Right lobe of liver (tissue), 6 donors: ENCODE measurements at places on chromosomes 12 and 14. TPM values are rescaled to one million over a fixed set of nuclear protein-coding genes. Genes with fewer than 3 reads are reported as not detected.

The RASSF9 gene
- total RNA-seq, result 0.62 TPM

The BATF gene
- total RNA-seq, result 1.1 TPM

The ART4 gene
- 24.3 TPM for total RNA-seq

The SLCO1A2 gene
- total RNA-seq, result 0.06 TPM

The ITGB7 gene
- 3.7 TPM for total RNA-seq

The JPH4 gene
- total RNA-seq, result not detected

The SIRT4 gene
- 2.8 TPM for total RNA-seq

The GALNT8 gene
- not detected for total RNA-seq

The IFI27 gene
- total RNA-seq, result 10.0 TPM

The RPGRIP1 gene
- total RNA-seq, result 1.8 TPM

The KRT6C gene
- total RNA-seq, result 0.15 TPM

The LMBR1L gene
- 12.2 TPM for total RNA-seq

The PTCSC3 gene
- not detected for total RNA-seq

The CLEC1B gene
- total RNA-seq, result 10.5 TPM

The TEX52 gene
- total RNA-seq, result not detected

The SYNDIG1L gene
- not detected for total RNA-seq

The ZNF664 gene
- 42.6 TPM for total RNA-seq

The DHRS2 gene
- 0.53 TPM for total RNA-seq

The MMP14 gene
- 9.4 TPM for total RNA-seq

The PMEL gene
- total RNA-seq, result 4.5 TPM

The TMTC3 gene
- 11.4 TPM for total RNA-seq

The CDK4 gene
- total RNA-seq, result 37.2 TPM

The HPD gene
- 649 TPM for total RNA-seq

The KLRK1 gene
- total RNA-seq, result 0.24 TPM
